Activated CD8-positive, alpha-beta memory T cell treated with anti-CD3 and anti-CD28 coated beads for 4 hours (primary cell): ENCODE measurements at places on chromosomes 5 and 9.

DNA sequence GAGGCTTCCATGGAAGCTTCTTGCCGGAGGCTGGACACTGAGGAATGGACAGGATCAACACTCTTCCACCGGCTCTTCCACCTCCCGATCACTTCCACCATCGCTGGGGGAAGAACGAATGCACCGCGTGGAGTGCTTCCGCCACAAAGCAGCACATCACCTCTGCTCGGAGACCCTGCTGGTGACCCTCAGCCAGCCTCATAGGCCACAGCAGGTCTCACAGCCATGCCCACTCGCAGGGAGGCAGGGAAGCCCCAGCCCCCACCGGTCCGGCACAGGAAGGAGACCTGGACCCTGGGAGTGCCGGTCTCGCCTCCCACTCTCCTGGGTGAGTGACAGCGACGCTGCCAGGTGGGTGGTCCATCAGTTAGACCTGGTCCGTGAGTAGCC, 4.7 kb downstream of the MRPL36 start:
- DNase-seq: no peak

DNA sequence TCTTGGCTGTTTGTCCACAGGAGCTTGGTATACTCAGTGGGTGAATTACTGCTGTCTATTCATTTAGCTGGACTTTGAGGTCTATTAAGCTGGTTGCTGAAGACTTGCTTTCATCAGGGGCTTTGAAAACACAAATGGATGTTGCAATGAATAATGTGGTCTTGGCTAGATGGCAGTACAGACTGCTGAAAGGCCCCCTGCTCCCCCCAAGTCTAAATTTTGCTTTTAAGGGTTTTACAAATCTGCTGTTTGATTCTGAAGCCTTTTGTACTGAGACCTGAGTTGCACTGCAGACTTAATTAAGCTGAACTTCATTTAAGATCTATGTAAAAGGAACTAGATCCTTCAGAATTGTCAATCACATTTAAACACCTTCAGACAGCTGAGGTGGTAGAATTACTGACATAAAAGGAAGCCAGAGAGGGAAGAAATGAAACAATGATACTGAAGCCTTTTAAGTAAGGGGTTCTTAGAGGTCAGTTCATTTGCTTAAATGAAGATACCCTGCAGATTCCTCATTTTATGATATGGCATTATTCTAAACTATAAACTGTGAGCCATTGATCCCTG, 37.3 kb downstream of the KCTD16 start:
- DNase-seq: no peak

- DNase-seq: no peak
Measured at GRCh38 chr9:78235256-78235761, 566 bp upstream of the CEP78 start.

DNA sequence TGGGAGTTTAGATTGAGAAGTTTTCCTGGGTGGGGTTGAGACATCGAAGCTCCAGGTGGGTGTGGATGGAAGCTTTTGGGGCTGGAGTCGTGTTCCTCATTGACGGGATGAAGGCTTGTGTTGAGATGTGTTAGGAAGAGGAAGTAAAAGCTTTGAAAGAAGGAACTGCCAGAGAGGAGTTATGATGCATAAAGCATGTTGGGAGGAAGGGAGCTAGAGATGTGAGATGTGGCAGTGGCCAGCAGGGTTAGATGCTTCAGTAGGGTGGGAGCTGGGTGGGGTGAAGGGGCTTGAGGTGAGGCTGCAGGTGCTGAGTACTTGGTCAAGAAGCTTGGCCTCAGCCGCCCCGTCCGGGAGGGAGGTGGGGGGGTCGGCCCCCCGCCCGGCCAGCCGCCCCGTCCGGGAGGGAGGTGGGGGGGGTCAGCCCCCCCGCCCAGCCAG, 56.7 kb downstream of the HSPA4 start:
- no peak for DNase-seq

GRCh38 chr9:114624677-114625076, 13.6 kb downstream of the TMEM268 start:
- DNase-seq: no peak

DNA sequence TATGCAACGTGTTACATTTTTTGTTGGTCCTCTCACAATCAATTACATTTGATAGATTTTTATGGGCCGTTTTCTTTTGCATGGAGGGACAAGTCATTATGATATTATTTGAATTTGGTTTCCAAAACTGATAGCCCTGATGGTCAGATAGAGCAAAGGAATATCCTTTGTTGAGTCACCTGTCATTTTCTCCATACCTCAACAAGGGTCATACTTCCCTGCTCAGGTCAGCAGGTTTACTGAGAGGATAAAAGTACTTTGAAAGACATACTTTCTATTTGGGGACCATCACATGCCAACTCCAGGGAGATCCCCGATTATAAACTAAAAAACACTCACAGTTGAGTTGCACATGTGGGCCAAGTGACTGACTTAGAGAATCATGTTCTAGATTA, 132.9 kb downstream of the SUSD1 start:
- no peak for DNase-seq

DNA sequence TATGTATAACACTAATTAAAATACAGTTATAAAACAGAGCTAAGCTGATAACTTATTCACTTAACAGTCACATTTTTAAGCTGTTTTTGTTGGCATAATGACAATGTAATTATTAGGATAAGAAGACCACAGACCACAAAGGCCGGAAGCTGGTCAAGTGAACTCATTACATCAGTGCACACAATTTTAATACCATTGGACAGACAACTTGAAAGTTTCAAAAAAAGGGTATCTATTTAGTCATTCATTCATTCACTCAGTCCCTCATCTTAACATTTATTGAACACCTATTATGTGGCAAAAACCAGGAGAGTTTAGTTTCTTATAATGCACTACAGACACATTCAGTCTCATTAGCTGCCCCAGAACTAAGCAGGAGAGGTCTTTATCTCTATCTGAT, 11.6 kb downstream of the ERP44 start:
- DNase-seq: no peak

DNA sequence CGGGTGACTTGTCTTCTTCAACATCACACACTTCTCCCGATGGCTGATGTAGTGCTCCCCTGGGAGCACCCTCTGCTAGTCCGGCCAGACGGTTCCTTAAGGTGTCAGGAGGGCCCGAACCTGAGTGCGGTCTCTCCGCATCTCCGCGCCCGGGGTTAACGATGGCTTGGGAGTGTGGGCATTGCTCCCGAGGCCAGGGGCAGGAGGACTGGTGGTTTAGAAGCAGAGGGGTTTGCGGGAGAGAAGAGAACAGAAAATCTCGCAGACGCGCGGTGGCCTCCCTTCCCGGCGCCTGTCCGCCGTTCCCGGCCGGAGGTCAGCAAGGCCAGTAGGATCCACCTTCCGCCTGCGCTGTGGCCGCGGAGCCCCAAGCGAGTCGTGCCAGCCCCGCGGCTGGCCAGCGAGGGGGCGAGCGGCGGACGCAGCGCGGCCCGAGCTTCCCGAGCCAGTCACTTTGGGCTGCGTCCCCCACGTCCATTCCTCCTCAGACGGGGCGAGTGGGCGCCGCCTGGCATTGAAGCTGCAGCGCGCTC, 700 bp downstream of the CDO1 start:
- no peak for DNase-seq

- DNase-seq: no peak
Measured at GRCh38 chr9:70367305-70367930, 47.0 kb downstream of the KLF9 start.
